ENCODE measurements at places on chromosomes 3 and 15.

DNA sequence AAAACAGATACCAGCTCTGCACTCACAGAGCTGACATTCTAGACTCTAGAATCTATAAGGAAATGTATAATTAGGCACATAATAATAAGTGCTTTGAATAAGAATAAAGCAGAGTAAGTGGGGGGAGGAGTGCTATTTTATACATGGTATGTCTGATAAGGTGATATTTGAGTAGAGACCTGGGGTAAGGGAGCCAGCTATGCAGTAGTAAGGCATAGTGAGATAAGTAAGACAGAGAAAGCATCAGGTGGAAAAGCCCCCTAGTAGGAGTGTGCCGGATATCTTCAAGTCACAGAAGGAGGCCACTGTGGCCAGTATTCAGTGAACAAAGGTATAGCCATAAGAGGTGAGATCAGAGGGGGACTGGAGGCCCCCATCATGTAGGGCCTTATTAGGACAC is 3.0 kb downstream of the SS18L2 start:
- DNase-seq: no peak

GRCh38 chr15:31275331-31276262 is 51.0 kb upstream of the KLF13 start:
- no peak for DNase-seq

DNA sequence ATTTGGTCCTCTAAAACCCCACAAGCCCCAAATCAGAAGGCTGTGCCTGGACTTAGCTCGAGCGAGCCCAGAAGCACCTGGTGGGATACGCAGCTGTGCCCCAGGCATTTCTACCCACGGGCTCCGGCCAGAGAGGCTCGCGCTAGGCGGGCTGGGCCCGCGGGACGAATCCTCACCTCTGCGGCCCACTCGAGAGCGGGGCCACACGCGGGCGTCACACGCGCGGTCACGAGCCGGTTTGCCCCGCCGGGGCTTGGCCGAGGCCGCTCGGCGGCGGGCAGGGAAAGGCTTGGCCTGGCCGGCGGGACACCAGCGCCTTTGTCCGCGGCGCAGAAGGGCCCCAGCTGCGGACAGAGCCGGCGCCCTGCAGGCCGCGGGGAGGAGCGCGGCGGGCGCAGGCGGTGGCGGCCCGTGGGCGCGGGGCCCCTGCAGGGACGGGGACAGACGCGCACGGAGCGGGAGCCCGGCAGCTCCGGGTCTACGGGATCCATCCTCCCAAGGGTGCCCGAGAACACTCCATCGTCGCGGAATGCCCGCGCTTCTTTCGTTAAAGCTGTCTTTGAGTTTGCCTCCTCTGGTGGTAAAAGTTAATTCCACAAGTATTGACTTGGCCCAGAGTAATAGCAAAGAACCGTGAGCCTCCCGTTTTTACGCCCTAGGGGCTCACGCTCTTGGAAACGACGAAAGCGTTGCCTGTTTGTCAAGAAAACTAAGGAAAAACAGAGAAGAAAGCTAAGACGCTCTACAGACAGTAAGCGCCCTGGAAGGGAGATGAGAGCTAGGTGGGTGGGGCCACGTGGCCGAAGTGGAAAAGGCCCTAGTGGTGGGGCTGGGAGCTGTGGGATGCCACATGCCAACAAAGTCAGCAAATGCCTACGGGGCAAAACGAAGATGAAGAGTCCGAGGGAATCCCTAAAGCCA is 26.4 kb downstream of the TYRO3 start:
- DNase-seq: no peak

- DNase-seq: no peak
Measured at GRCh38 chr3:66210687-66211295, 10.0 kb upstream of the SLC25A26 start.

DNA sequence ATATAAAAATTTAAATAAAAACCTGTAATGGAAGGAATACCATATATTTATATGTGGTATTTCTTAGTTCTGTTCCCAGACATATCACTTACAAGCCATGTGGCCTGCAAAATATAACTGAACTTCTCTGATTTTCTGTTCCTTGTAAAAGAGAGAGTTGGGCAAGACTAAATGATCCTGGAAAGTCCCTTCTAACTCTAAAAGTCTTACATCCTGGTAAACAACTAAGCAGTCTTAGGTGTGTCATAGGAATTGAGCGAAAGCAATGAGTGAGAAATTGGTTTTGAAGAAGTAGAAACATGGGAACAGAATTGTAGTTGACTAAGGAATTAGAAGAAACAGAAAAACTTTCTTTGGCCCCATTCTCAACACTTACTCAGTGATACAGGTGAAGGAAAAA is 25.3 kb upstream of the IL20RB start:
- DNase-seq: no peak

All from GM18507 (cell line).